ENCODE measurements at places on chromosomes 5 and 9.

DNA sequence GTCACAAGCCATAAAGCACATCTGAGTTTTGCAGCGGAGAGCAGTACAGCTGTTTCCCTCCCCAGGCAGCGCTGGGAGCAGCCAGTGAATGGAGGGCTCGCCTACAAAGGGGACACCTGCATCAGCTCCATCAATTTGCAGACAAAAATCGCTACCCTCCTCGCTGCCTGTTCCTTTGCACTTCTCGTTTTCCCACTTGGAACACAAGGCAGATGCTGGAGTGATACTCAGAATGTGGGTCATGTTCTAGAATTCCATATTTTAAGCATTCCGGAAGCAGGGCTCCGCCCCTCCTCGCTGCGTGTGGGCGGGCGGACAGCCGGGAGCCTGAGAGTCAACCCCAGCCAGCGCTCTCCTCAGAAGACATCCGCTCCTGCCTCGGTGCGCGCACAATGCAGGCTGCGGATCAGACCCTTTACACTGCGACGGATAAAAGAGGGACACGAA lies 92.1 kb downstream of the LMNB1 start:
- peak; percentile 15 for DNase-seq

- no peak for DNase-seq
Observed at GRCh38 chr5:147445917-147446316, 64.0 kb downstream of the DPYSL3 start.

GRCh38 chr9:31556667-31557463 lies 827.6 kb upstream of the ACO1 start:
- no peak for DNase-seq

- no peak for DNase-seq
Observed at GRCh38 chr9:71306134-71306533, 184.7 kb upstream of the TRPM3 start.

- DNase-seq: no peak
Observed at GRCh38 chr9:79555474-79556089, 16.2 kb upstream of the TLE4 start.

GRCh38 chr5:56060276-56061110 lies 65.7 kb upstream of the IL6ST start:
- no peak for DNase-seq

- peak; percentile 97 for DNase-seq
Observed at GRCh38 chr9:37408933-37409710, 13.4 kb upstream of the GRHPR start.
